ENCODE measurements at places on chromosomes 5 and 9.

GRCh38 chr5:43967165-43967564, 364.2 kb downstream of the NNT start:
- no peak for DNase-seq

- no peak for DNase-seq
Observed at GRCh38 chr5:9947225-9947714, 302.4 kb downstream of the ATPSCKMT start.

DNA sequence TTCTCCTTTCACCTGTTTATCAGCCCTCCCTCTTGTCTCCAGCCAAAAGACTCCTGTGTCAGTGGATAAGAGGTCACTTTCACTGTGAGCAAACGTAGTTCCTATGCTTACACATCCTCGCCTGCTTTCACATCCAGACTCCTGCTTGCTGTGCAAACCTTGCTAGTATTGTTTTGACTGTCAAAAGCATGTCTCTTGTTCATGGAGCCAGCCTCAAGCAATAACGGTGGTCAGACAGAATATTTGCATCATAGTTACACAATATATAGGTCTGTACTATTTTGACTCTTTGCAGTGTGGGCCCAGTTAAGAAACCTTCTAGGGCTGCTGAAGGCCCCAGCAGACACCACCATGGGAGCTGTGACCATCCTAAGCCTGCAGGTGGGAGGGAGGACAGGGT, 420.0 kb downstream of the SEMA5A start:
- no peak for DNase-seq

GRCh38 chr5:116681334-116682013, 106.9 kb upstream of the SEMA6A start:
- no peak for DNase-seq

DNA sequence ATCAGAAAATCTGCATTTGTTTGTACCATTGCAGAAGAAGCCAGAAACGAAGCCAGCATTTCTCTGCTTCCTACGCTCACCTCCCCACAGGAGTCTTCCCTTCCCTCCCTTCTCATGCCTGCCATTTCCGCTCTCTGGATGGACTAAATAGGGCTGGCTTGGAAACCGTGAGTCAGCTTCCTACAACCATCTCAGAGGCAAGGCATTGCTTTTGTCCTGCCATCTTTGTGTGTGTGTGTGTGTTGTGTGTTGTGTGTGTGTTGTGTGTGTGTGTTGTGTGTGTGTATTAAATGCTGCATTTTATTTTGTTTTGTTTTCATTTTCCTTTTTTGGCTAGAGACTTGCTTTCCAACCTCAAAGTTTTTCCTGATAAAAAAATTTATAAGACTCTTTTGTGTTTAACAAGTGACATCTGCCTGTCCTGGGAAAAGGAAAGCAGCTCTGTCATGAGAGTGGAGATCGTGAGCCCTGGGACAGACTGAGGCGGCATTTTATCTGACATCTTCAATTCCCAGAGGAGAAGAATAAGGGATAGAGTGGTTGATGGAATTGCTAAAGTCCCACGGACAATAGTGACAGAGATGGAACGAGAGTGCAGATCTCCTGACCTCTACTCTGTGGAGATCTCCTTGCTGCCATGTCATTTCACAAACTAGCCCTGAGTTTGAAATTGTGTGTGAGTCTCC, 7.5 kb upstream of the EGFLAM start:
- no peak for DNase-seq

GRCh38 chr5:169548315-169548714, 35.3 kb upstream of the SPDL1 start:
- DNase-seq = peak; percentile 37

DNA sequence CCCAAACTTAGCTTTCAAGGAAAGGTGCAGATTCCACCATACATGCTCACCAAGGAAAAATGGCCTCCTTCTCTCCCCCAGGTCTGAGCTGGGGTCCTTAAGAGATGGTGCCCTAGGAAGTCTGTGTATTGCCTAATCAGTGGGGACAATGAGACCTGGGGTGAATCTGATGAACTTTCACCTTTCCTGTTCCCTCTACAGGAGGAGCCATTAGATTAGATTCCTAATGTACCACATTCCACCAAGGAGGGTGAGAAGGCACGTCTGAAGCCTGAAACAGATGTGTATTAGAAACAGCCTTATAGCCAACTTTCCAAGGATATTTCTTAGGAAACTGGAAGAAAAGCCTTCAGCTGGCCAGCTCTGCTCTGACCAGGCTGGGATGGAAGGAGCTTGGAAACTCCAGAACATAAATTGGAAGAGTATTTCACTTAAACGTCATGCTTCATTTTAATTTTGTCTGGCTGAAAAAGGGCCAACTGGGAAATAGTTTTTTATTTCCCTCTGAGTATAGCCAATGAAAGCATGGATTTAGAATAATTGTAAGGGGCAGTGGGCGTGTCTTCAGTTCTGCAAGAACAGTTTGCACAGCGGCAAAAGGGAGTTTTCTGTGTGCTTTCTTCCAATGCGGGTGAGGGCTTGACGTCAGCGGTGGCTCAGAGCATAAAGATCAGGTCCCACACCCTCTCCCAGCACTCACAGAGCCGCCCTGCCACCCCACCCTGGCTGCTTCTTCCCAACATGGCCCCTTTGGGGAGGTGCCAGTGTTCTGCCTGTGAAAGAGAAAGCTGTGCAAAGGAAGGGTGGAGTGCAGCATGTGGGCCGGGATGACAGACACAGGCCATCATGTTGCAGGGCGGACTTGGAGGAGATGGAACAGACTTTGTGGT, 210.9 kb downstream of the ESM1 start:
- DNase-seq = no peak

DNA sequence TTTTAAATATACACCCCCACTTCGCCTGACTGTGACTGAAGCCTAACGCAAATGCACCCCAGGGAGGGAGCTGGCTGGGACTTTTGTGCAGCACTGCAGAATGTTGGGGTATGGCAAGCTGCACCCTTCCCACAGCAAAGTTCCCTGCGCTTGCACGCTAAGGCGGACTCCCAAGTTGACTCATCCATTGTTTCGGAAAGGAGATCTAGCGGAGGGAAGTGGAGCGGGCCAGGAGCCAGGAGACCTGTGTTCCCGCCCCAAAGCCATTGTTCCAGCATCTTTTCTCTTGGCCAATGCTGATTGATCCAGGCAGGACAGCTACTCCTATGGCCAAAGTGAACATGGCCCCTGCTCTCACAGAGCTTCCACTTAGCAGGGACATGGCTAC, 202.9 kb downstream of the AOPEP start:
- no peak for DNase-seq

DNA sequence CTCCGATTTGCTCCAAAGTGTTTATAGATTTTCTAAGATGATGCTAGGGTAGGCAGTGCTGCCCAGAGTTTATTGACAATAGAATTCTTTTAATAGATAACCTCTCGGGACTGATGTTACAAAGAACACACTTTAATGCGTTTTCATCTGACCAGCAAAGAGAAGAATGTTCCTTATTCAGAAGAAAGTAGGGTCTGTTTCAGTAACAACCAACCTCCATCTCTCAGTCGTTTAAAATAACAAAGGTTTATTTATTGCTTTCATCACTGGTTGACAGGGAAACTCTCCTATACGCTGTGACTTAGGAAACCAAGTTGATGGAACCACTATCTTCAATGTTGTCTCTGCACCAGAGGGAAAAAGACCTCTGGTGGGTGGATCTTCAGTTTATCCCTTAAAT, 55.1 kb upstream of the PAPPA start:
- no peak for DNase-seq

DNA sequence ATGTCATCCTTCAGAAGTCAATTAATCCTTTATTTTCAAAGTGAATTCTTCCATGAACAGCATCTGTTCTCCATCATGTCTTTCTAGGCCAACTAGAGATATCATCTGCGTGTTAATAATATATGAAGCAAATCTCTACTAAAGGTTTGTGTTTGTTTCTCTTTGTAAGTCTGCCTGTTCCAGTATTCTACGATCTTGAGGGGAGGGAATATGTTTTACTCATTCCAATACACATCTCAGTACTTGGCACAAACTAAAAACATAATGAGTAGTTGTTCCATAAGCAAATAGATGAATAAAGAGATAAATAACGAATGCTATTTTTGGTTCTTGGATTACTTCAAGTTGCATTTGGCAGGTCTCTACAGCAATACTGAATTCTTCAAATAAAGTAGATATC, 470.7 kb upstream of the GRIN3A start:
- DNase-seq = peak; percentile 83

DNA sequence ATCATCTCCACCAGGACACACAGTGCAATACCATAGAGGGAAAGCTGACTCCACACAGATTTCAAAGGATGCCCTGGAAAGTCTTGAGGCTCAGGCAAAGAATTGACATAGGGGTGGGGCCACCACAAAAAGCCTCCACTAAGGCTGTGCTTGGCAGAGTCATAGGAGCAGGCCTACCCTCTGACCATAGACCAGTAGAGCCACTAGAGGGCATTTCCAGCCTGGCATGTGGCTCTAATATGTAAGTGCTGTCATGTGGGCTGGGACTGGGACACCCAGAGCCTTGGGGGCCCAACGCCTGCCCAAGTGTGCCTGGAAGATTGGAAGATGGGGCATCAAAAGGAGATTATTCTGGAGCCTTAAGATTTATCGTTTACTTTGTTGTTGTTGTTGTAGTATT, 726.0 kb downstream of the DNAH5 start:
- DNase-seq = no peak

GRCh38 chr5:1140818-1141189, 28.9 kb upstream of the SLC12A7 start:
- DNase-seq = no peak

DNA sequence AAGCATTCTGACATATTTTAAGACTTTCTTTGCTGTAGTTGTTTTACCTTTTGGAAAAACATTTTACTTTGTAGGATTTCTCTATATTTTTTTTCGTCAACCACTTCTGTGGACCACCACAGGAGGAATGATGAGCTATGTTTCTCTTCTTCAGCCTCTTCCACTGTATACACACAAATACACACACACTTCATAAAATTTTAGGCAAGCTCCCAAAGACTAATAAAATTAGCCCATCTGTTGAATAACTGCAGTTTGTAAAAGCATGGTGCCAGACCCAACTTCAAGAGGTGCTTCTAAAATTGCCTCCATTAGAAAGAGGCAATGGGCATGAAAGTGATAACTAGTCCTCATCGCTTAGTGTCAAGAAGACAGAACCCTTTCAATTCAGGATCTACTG, 4.1 kb upstream of the CEP120 start:
- DNase-seq = no peak

GRCh38 chr9:82783045-82783444, 279.9 kb downstream of the RASEF start:
- no peak for DNase-seq

GRCh38 chr5:135398160-135398854, 724 bp downstream of the MACROH2A1 start:
- peak; percentile 32 for DNase-seq

DNA sequence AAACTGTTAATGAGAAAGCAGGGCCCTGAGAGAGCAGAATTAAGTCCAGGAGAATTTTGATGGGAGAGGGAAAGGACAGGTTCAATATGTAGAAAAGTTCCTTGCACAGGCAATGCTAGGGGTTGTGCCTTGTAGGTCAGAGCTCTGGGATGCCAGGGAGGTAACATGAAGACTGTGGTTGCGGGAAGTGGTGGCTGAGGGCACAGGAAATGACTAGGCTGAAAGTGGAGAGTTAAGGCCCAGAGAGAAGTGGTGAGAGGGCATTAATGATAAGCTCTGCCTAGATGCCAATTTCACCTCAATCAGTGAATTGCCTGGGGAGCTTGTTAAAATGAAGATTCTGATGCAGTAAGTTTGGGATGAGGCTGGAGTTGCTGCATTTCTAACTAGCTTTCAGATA, 31.5 kb upstream of the PPP3R2 start:
- DNase-seq = no peak

DNA sequence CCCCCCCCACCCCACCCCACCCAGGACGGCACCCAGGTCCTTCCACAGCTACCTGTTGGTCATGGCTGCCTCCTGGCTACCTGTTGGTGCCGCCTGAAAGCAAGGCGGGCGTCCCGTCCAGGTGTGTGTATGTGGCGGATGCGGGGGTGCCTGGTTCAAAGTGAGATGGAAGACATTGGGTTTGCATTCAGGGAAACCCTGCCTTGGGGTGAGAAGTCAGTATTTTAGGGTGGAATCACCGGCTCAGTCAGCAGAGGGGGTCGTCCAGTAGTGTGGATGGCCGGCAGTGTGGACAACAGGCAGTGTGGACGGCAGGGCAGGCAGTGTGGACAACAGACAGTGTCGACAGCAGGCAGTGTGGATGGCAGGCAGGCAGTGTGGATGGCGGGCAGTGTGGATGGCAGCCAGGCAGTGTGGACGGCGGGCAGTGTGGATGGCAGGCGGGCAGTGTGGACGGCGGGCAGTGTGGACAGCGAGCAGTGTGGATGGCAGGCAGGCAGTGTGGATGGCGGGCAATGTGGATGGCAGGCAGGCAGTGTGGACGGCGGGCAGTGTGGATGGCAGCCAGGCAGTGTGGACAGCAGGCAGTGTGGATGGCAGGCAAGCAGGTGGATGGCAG, 28.0 kb downstream of the NKD2 start:
- DNase-seq = no peak

GRCh38 chr5:160959804-160960203, 107.8 kb upstream of the ATP10B start:
- peak; percentile 17 for DNase-seq

- DNase-seq = no peak
Observed at GRCh38 chr5:59358005-59358861, 535.3 kb downstream of the PDE4D start.

DNA sequence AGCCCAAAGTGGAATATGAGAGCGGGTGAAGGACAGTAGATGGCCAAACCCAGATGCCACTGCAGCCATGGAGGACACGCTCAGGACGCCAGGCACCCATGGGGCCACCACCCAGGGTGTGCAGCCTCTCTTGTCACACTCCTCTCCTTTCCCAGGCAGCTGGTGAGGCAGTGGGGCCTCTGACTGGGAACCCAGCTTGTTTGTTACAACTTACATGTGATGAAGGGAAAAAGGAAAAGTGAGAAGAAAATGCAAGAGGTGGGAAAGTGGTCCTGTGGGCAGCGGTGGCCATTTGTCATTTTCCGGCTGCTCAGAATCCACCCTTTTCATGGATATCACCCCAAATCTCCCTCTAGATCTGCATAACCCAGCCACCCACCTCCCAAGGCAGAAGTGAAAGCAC, 62.7 kb upstream of the UNC5A start:
- no peak for DNase-seq

GRCh38 chr9:78921341-78921740, 624.4 kb downstream of the PSAT1 start:
- DNase-seq = no peak

- peak; percentile 50 for DNase-seq
Observed at GRCh38 chr5:172697123-172698121, 56.4 kb downstream of the NEURL1B start.

- DNase-seq = no peak
Observed at GRCh38 chr9:128082151-128082550, 14.1 kb downstream of the SLC25A25 start.

- DNase-seq = peak; percentile 1
Observed at GRCh38 chr5:85049020-85049419, 664.3 kb upstream of the EDIL3 start.

- no peak for DNase-seq
Observed at GRCh38 chr9:135136991-135137832, 49.7 kb downstream of the OLFM1 start.

DNA sequence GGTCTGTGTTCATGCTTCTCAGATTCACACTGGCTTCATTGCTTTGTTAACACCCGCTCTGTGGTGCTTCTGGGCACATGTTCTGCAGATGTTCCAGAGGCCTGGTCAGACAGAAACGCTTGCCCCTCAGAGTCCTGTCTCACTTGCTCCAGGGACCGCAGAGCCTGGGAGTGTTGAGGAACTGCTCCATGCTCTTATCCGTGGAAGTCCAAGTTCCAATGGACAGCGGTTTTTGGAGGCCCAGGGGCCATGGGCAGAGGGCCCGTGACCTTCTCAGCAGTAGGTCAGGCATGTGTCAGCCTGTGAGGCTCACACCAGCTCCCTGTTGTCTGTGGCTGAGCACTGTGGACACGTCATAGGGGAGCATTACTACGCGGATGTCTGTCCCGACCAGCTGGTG, 364.7 kb upstream of the IRX1 start:
- no peak for DNase-seq
